CMK (cell line): ENCODE measurements at places on chromosomes 7 and 10.

- no peak for DNase-seq
Measured at GRCh38 chr10:26243351-26243720, 26.8 kb downstream of the GAD2 start.

- peak; percentile 21 for DNase-seq
Measured at GRCh38 chr10:24723788-24724380, at the start of gene ARHGAP21. Gene ARHGAP21, minus strand, starts transcription at chr10:24723887. Its CDS starts 1,988 bp downstream, at chr10:24721899.

- DNase-seq = no peak
Measured at GRCh38 chr7:26441611-26442277, 150.1 kb downstream of the SNX10 start.

DNA sequence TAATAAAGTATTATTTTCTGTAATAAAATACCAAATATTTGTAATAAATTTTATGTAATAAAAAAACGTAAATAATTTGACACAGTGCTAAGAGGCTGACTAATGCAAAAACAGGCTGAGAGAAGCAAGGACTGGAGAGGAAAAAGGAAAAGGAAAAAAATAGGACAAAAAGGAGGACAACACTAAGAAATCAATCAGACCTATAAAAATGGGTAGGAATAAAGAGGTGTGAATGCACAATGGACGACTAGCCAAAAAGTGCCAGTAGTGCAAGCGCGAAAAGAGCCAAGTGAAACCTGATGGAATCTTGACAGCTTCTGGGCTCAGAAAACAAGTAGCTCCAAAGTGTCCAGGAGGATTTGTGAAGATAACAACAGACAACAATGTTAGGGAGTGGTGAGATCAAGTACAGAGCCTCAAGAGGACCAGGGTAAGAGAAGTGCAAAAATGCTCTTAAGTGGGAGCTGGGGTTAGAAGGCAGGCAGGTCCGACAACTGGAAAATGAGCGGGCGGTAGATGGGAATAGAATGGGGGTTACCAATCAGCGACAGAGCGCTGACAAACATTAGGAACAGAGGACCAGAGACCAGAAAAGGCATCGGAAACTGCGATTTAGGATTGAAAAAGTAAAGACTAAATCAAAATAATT, 1.2 kb downstream of the BRAF start:
- DNase-seq = no peak

DNA sequence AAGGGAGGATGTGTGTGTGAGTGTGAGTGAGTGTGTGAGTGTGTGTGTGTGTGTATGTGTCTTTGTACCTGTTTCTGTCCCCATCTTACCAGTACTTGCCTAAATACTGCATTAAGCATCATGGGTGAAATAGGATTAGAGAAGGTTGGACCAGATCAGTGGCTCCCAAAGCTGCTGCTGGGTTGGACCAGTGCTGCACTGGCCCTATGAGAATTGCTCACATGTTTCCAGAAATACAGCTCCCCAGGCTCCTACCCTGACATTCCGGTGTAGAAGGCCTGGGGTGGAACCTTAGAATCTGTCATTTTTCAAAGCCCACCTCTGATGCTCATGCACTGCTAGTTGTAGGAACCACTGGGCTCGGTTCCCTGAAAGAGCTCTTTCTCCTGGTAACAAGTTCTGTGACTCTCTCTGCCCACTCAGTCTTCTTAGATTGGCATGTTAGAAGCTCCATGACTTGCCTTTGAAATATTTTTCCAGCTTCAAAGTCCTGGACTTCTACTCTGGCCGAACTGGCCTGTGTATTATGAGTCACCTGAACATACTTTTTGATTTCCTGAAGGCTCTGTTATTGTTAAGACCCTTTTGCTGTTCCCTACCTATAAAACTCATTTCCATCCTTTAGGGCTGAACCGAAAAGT, 224.7 kb downstream of the CUX1 start:
- DNase-seq = no peak

- DNase-seq = no peak
Measured at GRCh38 chr7:146223851-146224250, 107.2 kb downstream of the CNTNAP2 start.

GRCh38 chr7:44994877-44995554, 5.0 kb upstream of the CCM2 start:
- peak; percentile 90 for DNase-seq

GRCh38 chr7:43711503-43711902, 17.8 kb downstream of the COA1 start:
- DNase-seq = no peak

DNA sequence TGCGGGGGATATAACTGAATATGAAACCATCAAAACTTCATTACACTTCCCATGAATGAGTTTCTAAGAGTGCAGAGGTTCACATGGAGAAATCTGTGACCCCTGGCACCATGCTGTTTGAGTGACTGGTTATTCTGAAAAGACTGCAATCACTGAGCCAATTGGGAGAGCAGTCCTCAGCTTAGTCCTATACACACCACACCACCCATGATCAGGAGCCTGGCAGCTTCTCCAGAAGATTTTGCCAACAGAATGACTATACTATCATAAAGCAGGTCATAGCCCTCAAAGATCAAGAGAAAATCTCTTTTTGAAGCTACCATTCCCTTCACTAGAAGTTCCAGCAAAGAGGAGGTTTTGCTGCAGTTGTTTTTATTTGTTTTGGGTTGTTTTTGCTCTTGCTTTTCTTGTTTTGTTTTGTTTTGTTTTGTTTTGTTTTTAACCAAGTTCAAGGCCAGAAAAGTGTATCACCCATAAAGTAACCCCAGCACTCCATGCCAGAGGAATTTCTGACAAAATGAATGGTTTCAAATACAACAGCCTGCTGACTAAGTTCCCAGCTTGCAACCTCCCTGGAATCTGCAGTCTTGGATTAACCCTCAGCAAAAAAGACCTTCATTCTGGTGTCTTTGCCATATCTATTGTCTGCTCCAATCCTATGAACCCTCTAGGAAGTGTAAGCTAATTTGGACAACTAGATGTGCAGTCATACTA, 19.7 kb upstream of the HGF start:
- no peak for DNase-seq

DNA sequence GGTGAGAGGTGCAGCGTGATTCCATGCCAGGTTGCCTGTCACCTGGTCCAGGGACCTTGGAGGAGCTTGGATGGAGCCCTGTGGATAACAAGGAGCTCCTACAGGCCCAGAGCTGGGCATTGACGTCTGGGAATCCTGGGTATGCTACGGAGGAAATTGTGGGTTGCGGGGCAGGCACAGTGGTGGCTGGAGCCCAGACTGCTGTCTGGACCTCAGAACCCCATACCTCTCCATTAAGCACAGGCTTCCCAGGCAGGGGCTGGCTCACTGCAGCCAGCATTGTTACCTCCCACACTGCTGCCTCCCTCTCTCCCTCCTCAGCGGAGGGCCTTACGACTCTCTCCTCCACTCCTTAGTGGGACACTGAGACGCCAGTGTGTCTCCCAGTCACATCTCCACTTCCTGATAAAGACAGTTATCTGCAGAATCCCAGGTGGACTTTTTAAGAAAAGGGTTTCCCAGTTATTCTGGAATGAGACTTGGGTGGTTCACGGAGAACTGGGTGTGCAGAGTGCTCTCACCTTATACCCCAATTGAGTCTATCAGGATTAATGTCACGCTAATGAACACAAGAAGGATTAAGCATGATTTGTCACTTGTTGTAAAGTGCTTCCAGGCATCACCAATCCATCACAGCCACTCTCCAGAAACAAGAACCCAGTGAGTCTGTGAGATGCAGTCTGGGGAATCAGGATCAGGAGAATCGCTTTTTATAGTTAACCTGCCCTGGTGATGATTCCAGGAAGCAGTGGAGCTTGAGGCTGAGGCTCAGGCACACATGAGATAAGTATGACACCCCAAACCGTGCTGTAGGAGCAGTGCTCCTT, 309.4 kb downstream of the RPS24 start:
- DNase-seq = no peak

DNA sequence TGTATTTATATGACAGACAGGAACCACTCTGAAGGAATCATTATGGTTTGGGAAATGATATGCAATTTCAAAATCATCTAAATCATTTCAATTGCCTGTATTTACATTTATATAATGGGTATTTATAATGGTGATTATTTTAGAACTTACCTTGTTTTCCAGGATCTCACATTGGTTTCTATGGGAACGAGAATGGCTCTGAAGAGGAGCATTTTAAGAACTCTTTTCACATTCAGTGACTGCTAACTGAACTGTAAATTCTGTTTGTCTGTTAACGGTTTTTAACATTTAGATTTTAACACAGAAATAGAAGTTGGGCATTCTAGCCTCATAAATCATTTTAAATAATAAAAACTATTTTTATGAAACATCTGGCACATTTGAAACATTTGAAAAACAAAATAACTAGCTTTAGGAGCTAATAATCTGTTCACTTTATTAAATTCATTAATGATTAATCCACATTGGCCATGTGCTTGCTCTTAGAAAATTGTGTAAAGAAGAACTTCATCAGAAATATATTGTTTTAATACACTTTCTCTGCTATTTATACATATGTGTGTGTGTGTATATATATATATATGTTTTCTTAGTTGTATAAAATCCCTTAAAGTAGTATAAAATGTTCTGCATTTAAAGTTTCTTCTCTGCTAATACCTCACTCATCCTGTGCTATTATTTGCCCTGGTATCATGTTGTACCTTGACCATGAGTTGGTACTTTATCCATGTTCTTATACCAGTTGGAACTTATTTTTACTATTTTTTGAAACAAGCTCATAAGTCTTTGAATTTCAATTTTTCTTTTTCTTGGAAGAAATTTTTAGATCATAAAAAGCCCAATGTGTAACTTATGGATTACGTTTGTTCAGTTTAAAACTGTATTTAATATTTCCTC, 8.7 kb upstream of the SEM1 start:
- no peak for DNase-seq

DNA sequence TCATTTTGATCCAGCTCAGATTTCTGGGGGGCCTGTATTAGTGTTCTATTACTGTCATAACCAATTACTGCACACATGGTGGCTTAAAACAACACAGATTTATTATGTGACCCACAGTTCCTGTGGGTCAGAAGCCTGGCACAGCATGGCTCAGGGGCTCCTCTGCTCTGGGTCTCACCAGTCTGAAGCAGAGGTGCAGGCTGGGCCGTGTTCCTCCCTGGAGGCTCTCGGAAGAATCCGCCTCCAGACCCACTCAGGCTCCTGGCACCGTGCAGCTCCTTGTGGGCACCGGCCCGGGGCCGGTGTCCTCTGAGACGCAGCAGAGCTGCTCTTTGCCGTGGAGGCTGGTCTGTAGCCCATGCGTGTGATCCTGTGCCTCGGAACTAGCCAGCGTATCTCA, 61.5 kb downstream of the RAMP3 start:
- DNase-seq = no peak

GRCh38 chr10:121792198-121792597, 135.6 kb downstream of the ATE1 start:
- DNase-seq = no peak

DNA sequence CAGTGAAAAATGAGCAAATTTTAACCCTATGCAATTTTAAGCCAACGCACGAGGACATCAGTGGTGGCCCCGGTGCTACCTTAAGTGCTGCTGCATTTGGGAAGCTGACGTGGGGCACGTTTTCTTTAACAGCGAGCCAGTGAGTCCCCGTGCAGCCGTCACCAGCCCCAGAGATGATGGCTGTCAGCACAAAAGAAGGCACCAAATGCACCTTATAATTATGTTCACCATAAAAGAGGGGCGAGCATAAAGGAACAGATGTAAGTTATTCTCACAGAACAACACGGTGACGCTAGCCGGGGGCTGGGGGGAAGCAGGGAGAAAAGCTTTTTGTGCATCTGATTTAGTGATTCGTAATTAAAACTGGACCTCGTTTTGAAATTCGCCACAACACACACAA, 260.1 kb downstream of the DNAJB6 start:
- DNase-seq = no peak

- no peak for DNase-seq
Measured at GRCh38 chr10:77168161-77168560, 469.4 kb downstream of the KCNMA1 start.

- DNase-seq = no peak
Measured at GRCh38 chr7:67896721-67897120, 900.1 kb downstream of the TYW1 start.

GRCh38 chr7:12895296-12895695, 207.9 kb downstream of the ARL4A start:
- no peak for DNase-seq

DNA sequence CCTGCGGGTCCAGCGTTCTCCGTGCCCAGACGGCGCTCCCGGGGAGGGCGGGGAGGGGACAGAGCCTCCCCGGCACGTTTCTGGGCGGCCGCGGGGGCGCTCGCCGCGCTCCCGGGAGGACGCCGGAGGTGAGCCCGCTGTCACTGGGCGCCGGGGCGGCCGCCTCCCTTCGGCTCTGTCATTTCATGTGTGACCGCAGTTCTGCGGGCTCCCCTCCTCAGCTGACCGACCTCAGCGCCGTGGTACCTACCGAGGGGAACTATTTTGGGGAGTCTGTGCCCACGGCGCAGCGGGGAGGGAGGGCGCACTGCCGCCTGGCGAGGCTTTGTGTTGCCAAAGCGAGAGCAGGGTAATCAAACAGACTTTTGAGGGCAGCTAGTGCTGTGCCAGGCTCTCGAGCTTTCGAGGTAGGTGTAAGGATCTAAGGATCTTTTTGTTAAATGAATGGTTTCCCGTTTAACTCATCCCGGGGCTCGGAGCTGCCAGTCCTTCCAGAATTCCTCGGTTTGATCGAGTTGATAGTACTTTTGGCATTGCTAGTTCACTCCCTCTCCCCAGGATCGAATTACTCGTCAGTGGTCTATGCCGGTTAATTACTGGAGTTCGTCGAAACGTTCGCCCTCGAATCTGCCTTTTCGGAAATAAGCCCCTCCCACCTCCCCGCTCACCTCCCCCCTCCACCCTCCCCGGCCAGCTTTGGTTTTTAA, 1.9 kb downstream of the ARID5B start:
- DNase-seq = peak; percentile 12

- DNase-seq = no peak
Measured at GRCh38 chr10:50490241-50490640, 133.5 kb downstream of the SGMS1 start.

DNA sequence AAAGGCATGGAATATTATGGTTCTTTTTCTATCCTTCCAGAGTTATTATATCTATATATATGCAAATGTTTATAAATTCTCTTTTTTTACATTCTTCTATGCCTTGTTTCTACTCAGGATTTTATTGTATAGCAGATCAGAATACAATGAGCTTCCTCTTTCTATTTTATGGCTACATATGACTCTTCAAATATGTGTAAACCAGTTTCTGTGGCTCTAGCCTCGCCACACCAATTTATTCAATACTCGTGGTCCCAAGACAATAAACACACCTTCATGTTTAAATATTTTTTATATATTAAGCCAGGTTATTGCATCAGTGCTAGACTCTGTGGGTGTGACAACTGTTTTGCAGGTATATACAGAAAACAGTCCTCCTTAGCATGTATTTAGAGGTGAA, 237.5 kb upstream of the MKLN1 start:
- no peak for DNase-seq

- DNase-seq = no peak
Measured at GRCh38 chr10:32970910-32971309, 12.9 kb upstream of the ITGB1 start.
